Stimulated activated CD4-positive, alpha-beta T cell treated with anti-CD3 and anti-CD28 coated beads, Interleukin-4, amount 100 ng/mL, for 1 hour (primary cell): ENCODE measurements at places on chromosomes 2 and 18.

GRCh38 chr2:164905307-164905706 lies 50.0 kb downstream of the SLC38A11 start:
- DNase-seq: no peak

DNA sequence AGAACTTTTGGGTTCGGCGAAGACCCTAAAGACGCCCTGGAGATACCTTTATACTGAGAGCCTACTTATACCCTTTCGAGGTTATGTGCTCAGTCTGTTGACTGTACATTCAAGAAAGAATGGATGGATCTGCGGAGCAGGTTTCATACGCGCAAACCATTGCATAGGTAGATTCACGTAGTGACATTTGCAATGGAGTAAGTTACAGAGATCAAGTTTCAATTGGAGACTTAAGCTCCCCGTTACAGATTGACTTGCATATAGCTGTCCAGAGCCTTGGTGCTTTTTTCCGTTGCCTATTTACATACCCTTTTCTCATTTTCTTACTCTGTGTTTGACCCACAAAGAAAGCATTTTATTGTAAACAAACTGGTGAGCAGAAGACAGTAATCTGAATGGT lies 923 bp downstream of the PSMD1 start:
- no peak for DNase-seq

GRCh38 chr2:67581751-67582150 lies 184.6 kb downstream of the ETAA1 start:
- no peak for DNase-seq

- no peak for DNase-seq
These were observed 156.4 kb downstream of the NRXN1 start for GRCh38 chr2:50875561-50875960.

- no peak for DNase-seq
These were observed 73.5 kb downstream of the WDPCP start for GRCh38 chr2:63514781-63515180.

- DNase-seq: no peak
These were observed 116.3 kb upstream of the ID2 start for GRCh38 chr2:8565399-8566154.

- no peak for DNase-seq
These were observed 564.2 kb downstream of the TSN start for GRCh38 chr2:122319539-122320132.

DNA sequence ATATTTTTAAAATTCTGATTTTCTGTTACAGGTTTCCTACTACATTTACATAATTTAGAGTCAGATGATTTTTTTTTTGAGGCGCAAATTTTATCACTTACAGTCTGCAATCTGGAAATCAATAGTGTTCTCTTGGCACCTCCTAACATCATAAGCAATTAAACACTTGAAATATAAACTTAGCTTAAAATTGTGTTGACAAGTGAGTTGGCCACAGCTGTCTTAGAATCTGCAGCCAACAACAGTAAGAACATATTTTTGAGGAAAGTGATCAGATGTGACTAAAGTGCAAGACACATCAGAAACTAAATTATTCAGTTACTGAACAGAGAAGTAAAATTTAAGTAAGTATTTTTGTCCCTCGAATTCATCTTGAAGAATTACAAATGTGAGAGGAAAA lies 726.7 kb upstream of the LRATD1 start:
- DNase-seq: no peak

GRCh38 chr2:117555965-117556364 lies 258.5 kb upstream of the DDX18 start:
- DNase-seq: no peak

DNA sequence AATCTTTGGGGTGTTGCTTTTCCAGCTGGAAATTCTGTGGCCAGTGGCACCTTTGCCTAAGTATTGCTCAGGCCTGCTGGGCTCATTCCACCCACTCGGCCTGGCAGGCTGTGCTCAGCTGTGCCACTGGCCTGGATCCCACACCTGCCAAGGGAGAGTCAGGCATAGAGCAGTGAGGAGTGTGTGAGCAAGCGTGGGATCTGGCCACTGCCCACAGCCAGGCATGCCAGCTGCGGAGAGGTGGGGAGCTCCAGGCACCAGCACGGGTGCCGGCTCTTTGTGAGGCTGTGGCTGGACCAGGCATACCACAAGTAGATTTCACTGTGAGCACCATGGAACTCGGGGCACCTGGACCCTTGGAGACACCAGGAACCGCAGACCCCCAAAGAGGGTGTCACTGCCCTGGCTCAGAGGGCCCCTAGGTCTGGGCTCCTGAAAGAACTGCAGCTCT lies 118.1 kb upstream of the MAP2 start:
- DNase-seq: no peak

DNA sequence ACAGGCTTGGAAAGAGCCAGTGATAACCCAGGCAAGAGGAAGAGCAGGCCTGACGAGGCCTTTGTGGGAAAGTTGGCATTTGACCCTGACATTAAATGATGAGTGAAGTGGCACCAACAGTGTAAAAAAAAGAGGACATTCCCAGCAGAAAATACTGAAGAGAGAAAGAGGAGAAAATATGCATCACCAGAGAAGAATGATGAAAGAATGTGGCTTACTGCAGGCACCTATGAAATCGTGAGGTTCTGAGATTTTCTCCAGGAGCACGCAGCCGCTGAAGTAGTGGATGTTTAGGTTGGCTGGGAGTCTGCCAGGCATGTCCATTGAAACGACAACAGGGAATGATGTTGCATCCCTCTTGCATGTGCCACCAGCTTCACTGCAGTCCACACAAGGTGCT lies 13.8 kb downstream of the EHD3 start:
- DNase-seq: no peak

DNA sequence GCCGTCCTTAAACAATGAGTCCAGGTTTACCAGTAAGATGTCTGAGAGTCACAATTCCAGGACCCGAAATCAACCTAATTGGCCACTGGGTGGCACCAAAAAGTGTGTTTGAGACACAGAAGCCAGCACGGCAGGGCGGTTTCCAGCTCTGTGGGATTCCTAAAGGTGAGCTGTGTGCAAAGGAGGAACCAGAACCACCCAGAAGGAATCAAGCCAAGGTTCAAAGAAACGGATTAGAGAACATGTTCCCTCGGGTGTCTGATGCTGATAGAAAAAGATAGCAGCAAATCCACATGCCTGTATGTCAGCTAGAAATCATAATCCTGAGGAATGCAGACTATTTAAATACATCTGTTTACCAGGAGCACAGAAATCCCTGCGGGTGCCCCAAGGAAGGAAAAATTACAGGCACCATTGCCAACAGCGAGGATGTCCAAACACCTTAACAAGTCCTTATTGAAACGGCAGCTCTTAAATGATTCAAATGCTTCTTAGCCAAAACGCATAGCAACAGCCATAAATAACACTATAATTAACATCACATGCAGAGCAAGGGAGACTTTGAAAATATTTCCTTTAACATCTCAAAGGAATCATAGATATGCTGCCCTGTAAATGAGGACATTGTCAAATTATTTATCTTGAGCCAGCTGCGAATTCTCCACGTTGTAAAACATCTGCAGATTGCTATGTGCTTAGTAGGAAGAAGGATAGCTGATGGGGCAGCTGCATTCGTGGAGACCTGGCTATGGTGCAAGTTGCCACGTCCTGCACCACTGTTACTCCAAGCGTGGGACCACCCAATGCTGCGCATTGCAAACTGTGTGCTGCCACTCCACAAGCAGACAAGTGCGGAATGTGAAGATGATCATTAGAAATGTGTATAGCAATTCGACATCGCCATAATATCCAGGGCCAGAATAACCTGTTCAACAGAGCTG lies 318.7 kb upstream of the NCKAP5 start:
- peak; percentile 33 for DNase-seq

GRCh38 chr18:6901286-6901926 lies 171.9 kb downstream of the ARHGAP28 start:
- DNase-seq: no peak

DNA sequence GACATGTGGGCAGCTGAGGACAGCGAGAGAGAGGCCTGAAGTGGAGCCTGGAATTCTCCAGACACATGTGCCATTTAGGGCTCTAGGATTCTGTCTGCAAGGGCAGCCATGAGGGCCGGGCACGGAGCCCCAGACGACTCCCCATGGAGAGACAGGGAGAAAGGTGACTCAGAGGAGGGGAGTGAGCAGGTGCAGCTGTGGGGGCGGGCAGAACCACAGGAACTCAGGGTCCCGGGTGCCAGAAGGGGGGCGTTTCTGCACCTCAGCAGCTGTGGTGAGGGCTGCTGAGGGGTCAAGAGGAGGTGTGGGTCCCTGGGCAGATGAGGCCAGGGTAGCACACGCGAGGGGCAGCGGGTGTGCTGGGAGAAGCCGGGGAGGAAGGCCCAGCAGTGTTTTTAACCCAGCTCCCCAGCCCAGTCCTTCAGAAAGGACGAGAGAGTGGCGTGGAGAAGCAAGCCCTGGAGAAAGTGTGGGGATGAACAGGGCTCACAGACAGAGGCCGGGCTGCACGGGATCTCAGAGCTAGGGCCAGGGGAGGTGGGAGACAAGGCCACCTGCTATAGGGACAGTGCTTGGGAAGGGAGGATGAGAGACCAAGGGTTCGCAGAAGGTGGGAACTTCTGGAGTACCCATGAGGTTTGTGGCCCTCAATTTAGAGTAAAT lies 7.6 kb downstream of the GPR17 start:
- no peak for DNase-seq

DNA sequence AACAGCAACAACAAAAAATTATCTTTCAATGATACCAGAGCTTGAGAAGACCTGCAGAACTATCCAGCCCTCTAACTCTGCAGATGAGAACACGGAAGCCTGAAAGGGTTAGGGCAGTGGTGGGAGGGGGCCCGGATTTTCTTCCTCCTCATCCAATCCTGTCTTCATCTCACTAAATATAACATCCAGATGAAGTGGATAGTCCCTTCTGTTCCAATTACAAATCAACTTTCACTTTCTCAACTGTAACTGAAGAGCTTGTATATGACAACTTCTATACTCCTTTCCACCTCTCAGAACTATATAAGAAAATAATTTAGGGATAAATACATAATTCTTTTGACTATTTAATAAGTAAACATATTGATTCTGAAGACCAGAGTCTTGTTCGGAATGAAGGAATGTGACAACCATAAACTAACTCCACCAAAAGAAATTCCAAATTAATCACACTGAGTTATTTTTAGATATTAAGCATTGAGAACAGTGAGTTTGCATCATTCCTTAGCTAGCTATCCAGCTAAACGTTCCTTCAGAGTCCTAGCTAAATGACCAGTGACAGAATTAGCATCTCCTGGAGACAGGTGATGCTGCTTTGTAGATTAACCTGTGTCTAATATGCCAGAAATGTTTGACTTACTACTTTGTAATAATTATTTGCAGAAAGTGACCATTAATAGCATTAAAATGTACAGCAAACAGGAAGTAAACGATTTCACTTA lies 32.7 kb downstream of the SFT2D3 start:
- no peak for DNase-seq

DNA sequence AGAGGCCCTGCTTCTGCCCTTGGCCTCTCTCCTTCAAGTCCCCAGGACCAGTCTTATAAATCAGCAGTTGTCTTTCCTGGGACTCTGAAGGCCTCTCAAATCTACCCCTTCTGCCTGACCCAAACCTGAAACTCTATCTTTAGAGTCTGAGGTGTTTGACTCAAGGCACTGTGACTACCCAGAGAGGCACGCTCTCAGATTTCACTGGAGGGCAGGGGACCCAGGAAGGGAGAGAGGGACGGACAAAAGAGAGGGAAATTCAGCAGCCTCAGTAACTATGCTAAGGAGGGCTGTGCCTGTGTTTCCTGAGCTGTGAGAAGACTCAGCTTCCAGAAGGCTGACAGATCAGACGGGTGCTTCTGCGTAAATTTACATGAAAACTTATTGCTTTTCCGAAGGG lies 217.8 kb downstream of the HAUS1 start:
- no peak for DNase-seq

- DNase-seq: no peak
These were observed 18.9 kb upstream of the ALLC start for GRCh38 chr2:3639015-3639630.

DNA sequence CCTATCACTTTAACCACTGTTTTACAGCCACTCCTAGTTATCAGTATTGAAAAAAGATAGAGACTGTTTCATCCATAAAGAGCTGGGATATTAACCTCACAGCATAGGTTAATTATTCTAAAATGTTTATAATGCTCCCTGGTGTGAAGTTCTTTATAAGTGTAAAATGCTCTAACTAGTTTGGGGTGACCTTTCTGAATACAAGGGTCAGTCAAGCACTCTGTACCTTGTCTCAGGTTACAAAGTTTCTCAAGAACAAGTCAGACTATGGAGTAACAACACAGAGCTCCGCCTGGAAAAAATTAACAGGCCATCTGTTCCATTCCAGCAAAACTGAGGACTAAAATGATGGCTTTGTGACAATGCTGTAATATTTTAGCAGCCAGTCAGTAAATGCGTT lies 107.4 kb downstream of the NOL4 start:
- DNase-seq: no peak

DNA sequence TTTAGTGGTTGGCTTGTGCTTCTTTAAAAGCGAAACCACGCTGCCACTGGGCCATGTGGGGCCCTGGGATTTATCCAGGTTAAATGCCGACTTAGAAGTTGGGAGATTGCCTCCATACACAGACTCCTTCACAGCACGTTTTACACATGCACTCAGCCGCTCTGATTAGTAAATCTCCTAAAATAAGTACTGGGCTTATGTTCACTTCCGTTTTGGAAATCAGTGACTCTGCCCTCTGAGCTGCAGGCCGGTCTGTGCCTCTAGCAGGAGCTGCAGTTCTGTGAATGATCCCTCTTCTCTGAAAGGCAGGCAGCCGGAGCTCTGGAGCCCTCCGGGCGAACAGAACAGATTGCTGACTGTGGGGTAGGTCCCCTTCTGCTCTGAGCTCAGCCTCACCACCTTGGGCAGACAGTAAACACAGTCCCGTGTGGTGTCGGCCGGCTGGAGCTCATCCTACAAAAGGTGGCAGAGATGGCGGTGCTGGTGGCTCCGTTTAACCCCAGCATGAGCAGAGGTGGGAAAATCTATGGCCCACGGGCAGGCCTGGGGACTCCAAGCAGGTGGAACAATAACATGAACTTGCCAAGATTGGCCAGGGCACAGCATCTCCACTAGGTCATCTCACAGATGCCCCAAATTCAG lies 9.8 kb upstream of the RAB17 start:
- no peak for DNase-seq

- no peak for DNase-seq
These were observed 73.2 kb downstream of the AGAP1 start for GRCh38 chr2:235566931-235567495.

DNA sequence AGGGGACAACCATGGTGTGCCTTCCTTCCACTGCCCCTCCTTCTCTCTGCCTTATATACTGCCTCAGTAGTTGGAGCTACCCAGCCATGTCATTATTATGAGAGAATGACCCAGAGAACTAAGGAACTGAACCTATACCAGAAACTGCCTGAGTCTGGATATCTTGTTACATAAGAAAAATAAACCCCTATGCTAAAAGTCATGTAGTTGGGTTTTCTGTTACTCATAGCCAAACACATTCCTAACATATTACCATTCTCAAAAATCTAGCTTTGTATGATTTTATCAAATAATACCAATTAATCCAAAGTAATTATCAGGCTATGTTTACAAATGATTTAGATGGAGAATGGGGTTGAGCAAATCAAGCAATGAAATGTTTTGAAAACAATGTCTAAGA lies 15.0 kb upstream of the KLF7 start:
- no peak for DNase-seq

- no peak for DNase-seq
These were observed 169.2 kb downstream of the GLI2 start for GRCh38 chr2:120904830-120905234.

GRCh38 chr2:84338069-84338468 lies 121.0 kb downstream of the SUCLG1 start:
- DNase-seq: no peak

GRCh38 chr2:202016579-202017227 lies 17.0 kb upstream of the FZD7 start:
- DNase-seq: no peak

- no peak for DNase-seq
These were observed 97.0 kb upstream of the ATL2 start for GRCh38 chr2:38474021-38474456.
